Substantia nigra (tissue), 51 donors: ENCODE measurements at places on chromosomes 6 and 20.

- DNase-seq, result no peak
Measured at GRCh38 chr20:46485431-46485830, 27.9 kb downstream of the ZNF334 start.

DNA sequence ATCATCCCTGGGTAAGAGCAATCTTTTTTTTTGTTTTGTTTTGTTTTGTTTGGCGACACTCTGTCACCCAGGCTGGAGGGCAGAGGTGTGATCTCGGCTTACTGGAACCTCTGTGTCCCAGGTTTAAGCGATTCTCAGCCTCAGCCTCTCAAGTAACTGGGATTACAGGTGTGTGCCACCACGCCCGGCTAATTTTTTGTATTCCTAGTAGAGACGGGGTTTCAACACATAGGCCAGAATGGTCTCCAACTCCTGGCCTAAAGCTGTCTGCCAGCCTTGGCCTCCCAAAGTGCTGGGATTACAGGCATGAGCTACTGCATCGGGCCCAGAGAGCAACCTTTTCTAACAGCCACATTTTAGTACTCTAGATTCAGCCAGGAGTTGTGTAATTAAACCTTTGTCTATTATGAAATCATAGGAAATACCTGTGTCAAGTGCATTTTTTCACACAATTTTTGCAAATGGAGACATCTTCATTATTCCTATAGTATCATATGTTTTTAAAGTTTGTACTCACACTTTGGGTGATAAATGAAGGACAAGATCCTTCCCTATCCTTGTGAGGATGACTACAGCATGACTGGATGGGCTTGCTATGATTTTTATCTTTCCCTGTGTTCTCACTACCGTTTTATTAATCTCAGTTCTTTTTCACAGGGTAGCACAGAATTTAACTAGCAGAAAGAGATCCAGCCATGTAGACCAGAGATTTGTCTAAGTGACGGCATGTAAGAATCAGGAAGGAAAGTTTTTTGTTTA, 82.6 kb downstream of the OR2B2 start:
- no peak for DNase-seq

DNA sequence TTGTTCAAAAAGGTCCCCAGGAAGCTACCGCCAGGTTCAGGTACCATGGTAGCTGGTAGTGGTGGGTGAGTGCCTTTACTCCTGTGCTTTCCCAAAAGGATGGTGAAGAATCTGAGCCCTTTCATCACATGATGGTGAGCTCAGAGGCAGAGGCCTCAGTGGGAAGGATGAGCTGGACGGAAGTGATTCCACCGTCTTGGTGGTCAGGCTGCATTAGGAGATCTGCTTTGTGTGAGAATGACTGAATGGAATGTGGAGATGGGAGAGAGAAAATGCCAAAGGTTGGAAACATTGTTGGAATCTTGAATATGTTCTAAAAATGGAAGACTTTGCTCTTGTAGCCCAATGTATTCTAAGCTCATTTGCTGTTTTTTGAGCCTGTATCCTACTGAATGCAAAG, 108.1 kb upstream of the SCP2D1 start:
- no peak for DNase-seq

DNA sequence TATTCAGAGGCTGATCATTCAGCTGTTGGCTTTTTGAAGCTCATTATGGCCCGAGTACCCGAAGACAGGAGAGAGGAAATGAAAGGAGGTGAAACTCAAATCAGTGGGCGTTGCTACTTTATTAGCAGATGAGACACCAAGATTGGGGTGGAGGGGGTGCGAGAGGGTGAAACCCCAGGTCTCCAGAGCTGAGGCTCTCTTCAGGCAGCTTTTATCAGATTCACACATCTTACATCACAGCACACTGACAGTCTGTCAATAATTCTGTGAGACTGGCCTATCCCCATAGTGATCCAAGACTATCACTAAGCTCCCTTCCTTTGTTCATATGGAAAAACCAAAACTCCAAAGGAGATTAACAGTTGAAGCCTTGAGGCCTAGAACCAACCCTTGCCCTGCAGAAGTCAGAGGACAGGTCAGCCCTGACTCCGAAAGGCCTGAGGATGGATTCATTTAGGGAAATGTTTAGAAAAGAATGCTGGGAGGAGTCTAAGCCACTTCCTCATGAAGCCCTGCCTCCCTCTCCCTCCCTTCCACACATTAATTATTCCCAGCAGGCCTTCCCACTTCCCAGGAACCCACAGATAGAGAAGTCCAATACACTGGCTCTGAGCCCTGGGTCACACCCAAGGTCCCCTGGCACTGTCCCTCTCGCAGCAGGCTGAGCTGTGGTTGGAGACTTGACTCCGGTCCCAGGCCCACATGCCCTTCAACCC, 23.2 kb downstream of the TRERF1 start:
- no peak for DNase-seq

- no peak for DNase-seq
Measured at GRCh38 chr6:43951756-43952675, 175.2 kb downstream of the MRPL14 start.
